ENCODE measurements at places on chromosomes 1 and 21. TPM values are rescaled to one million over a fixed set of nuclear protein-coding genes. Genes with fewer than 3 reads are reported as not detected.
A peak's percentile ranks its signal among the peaks of the same experiment; 100 is the strongest.

The REN gene
- total RNA-seq: not detected

The IL19 gene
- total RNA-seq: not detected

The TRIM33 gene
- 37.4 TPM for total RNA-seq

The AGRN gene
- 7.9 TPM for total RNA-seq

The GPR161 gene
- total RNA-seq: 7.0 TPM

GRCh38 chr1:59609245-59609644 is 205.5 kb upstream of the HOOK1 start:
- DNase-seq: no peak

- DNase-seq: peak; percentile 78
Measured at GRCh38 chr21:15841856-15842564, 112.2 kb downstream of the USP25 start.

- peak; percentile 81 for DNase-seq
Measured at GRCh38 chr1:197173571-197174507, 27.4 kb upstream of the ASPM start.

- DNase-seq: peak; percentile 63
Measured at GRCh38 chr1:99756598-99756997, 9.8 kb downstream of the FRRS1 start.

GRCh38 chr1:15429701-15430149 is 8.5 kb upstream of the CTRC start:
- DNase-seq: peak; percentile 41

DNA sequence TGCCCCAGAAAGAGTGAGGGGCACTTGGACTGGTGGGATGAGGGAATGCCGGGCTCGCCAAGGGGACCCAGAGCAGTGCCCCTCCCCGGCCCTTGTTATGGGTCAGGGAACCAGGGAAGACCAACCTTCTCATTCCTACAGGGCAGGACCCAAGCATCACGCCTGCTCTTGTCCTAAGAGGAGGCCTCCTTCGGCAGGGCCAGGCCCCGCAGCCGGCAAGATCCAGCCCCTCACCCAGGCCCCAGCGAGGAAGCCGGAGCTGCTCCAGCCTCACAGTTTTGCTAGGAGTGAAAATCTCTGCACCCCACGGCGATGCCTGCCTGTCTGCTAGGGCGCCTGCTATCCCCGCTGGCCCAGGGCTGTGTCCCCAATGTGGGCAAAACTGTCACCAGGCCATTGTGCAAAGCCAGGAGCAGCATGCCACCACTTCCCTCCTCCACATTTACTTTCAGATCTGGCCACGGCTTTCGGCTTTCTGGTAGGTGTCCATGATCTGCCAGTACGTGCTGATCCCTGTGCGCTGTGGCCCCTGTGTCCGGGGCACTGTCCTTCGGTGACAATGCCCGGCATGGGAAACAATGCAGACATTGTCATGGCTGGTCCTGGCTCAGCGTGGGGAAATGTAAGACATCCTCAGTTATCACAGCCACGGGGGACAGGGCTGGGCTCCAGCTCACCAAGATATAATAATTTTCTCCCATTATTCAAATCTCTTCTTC is 9.6 kb downstream of the ACTRT2 start:
- no peak for DNase-seq

DNA sequence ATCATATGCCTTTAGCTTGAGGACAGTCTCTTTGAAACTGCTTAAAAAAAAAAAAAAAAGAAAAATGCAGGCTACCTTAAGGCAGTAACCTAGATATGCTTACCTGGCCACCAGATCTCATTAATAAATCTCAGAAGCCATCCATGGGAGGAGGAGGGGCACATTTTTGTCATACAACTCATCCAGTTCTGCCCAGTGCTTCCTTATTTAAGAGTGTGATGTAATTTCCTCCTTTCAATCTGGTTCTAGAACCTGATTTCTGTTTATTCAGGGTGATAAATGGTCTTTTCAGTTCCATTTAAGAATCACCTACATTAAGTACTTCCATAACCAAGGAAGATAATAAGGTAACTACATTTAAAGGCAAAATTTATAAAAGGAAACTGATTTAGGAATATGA is 6.1 kb downstream of the ERRFI1 start:
- peak; percentile 55 for DNase-seq

- peak; percentile 56 for DNase-seq
Measured at GRCh38 chr1:119702384-119702783, 9.3 kb upstream of the PHGDH start.

- DNase-seq: peak; percentile 67
Measured at GRCh38 chr1:233394860-233395717, 67.6 kb downstream of the MAP3K21 start.

DNA sequence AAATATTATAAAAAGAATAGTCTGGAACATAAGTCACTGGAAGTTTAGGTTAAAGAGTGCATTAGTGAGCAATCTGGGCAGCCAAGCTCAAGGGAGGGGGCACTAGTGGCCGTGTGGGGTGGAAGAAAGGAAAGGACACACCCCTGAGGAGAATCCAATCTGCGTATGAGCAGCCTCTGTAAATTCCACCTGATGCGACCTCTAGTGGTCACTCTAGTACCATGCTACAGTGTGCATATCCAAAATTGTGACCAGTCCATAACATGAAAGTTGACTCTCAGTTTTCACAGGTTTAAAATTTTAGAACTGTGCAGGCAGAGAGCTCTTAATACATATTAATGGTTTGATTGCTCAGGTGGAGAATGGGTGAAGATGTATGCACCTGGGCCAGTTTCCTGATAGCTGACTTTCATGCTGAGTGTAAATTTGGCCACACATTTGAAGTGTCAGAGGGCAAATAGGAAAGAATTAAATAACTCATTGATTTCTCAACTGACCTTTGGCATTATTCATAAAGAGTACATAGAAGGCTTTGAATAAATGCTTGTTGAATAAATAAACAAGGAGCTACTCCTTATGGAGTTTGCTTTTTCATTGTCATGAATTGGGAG is 105.9 kb upstream of the C21orf91 start:
- peak; percentile 63 for DNase-seq

DNA sequence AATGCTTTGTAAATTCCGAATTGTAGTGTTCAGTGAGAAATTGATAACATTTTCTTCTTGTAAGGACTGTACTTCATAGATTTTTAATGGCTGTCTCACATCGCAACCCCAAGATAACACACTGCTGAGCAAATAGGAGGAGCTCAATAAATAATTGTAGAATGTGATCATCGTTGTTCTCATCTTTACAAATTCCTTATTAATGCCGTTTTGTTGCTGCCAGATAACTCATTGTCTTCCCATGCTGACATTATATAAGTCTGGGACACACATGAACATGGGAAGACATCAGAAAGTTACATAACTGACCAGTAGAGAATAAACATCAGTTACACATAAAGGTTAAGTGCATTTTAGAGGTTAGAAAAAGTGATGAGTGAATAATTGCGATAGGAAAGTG is 46.4 kb upstream of the TSPAN2 start:
- peak; percentile 73 for DNase-seq

DNA sequence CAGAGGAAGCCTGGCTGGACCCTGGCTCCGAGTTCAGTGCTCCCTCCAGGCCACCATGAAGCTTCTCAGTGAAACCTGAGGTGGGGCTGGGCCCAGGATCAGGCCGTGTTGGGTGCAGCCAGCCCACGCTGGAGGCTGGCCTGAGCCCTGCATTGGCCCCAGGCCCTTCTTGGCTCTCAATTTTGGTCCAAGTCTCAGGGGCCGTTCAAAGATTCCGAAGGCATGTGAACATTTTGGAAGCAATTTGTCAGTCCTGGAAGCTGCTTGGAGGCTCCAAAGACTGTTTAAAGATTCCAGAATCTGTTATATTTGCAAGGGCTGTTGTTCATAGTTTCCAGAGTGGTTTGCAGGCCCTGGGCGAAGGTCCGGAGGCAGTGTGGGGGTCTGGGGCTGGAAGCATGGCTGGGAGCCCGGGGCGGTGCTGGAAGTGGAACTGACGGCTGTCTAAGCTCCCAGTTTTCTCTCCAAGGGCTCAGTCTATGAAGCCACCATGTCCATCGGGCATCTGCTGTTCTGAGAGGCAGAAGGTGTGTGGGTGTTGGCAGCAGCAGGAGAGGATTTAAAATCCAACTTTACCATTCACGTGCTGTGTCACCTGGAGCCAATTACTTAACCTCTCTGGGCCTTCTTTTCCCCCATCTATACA is 104.9 kb downstream of the EPHB2 start:
- DNase-seq: peak; percentile 66

GRCh38 chr1:181354865-181355264 is 128.5 kb upstream of the CACNA1E start:
- no peak for DNase-seq

GRCh38 chr1:205669341-205670149 is 10.8 kb downstream of the SLC45A3 start:
- DNase-seq: no peak

DNA sequence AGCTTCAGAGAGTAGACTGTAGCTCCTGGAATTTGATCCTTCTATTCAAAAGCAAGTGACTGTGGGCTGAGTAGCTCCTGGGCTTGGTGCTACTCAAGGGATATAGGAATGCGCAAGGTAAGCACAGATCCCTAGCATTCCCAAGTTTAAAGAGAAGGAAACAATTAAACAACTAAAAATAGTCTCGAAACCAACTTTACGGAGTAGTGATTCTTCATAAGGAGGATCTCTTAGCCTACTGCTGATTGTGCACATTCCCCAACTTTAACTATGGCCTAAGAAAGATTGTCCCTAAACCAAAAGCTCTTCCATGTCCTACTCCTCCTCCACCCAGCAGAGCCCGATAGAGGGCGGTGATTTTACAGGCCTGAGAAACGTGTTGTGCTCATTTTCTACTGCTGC is 226.5 kb upstream of the CAMK1G start:
- DNase-seq: no peak

DNA sequence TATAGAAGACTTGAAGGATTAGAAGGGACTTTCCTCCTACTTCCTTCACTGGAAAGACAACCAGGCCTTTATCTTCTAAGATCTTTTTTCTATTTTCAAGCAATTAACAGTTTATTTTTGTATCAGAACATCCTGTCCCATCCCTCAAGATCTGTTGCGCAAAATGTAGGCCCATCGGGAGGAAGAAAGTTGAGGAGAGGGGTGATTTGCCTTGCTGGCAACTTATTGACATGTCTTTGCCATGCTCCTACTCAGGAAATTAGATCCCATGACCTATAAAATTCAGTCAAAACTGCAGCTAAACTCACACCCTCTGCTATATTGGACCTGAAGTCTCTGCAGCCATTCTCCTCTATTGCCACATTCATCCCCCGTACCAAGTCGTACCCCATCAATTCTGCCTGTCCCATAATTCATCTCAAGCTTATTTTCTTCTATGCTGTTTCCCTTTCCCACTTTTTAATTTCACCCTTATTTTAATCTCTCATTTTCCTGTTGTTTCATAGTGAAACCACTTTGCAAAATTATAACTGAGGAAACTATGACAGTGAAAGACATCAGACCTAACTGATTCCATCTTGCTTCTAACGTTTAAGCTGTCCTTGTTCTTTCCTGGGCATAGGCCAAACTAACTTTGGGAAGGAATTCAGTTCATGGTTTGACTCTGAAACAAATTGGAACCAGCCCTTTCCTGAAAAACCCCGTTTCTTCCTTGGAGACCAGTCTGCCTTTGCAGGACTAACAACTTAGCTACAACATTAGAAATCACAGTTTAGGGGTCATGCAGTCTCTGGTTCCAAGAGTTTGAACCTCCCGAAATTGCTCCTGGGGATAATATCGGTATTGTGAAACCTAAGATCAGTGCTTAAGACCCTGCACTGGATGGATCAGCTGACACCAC is 195.7 kb upstream of the PTBP2 start:
- no peak for DNase-seq

GRCh38 chr1:168381850-168382249 is 101.2 kb downstream of the TBX19 start:
- no peak for DNase-seq

DNA sequence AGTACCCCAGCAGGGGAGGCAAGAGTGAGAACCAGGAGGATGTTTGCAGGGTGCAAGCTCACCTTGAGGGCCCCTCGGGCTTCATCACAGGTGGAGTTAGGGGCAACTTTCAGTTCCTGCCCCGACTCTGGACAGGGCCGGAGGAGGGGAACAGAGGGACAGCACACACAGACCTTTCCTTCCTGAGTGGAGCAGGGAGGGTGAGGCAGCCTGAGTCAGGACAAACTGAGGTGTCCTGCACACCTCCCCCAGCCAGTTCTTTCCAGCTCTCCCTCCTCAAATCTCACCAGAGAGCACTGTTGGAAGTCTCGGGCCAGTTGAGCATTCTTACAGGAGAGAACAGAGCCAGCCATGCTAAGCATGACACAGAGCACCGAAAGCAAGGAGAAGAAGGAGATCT is 1.5 kb downstream of the ENTREP3 start:
- DNase-seq: peak; percentile 15

GRCh38 chr1:8457760-8458381 is 140.0 kb downstream of the SLC45A1 start:
- no peak for DNase-seq

DNA sequence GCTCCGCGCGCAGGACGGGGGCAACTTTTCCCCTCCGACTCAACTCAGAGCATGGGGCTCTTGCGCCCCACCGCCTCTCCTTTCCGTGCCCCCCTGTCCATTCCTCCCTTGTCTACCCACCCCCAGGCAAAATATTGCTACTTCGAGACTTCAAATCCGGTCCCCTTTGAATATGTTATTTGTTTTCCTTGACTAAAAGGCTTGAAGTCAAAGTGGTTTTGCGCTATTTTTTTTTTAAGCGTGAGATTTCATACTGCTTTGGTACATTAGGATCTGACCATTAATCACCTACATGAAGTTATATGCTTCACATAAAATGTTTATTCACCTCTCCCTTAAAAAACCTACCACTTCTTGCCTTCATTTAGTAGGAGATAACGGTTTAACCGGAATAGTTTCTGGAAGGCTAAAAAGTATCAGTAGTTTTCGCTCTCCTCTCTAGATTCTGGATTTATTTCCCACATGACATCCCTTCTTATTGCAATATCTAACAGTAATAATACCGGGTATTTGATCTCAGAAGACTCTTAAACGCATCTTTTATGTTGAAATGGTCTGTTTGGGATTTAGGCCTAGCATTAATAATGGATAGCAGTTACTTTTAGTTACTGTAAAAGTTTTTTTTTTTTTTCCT is 1.6 kb downstream of the NFIA start:
- DNase-seq: peak; percentile 67

DNA sequence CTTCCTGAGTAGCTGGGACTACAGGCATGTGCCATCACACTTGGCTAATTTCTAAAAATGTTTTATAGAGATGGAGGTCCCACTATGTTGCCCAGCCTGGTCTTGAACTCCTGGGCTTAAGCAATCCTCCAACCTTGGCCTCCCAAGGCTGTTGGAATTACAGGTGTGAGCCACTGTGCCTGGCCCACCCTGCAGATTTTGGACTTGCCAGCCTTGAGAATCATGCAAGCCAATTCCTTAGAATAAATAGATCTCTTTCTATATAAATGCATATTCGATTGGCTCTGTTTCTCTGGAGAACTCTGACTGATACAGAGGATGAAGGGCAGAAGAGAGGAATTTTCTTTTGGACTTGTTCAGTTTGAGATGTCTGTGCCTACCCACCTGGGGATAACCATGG is 6.7 kb downstream of the CLDN14 start:
- no peak for DNase-seq

Measured in fibroblast of the aortic adventitia (primary cell).